ENCODE measurements at places on chromosomes 4 and X.

DNA sequence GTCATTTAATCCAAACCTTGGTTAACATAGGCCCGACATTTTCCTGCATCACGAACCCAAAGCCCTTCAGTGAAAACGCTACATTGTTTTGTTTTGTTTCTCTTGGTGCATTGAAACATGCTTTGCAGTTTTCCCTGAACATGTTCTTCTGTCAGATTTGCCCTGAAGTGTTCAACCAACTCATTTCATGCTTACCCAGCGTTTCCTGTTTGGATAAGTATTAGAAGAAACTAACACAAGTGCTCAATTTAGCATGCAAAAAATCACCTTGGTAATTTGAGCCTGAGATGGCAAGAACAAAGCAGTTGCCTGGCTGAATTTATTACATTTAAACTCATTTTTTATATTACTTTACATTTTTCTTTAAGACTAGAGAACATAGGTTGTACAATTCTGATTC is 160.1 kb upstream of the VCX3A start:
- DNase-seq: no peak

- DNase-seq: no peak
Measured at GRCh38 chr4:54550395-54551171, 107.2 kb upstream of the KIT start.

GRCh38 chr4:123585111-123585510 is 188.5 kb downstream of the SPRY1 start:
- no peak for DNase-seq

DNA sequence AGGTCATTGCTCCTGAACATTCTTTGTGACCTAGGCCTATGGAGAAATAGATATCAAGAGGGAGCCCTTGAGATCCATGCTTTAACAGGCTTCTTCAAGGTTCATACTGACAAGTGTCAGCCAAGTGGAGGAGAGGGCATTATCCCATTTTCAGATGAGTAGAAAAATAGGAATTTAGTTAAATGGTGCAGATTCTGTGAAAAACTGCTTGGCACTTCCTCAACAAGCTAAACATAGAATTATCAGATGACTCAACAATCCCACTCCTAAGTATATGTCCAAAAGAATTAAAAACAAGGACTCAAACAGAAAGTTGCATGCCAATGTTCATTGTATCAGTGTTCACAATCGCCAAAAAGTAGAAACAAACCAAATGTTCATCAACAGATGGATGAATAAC is 43.8 kb upstream of the KCNIP4 start:
- DNase-seq: no peak

Measured in B cell (primary cell).